HT-29 (cell line): ENCODE measurements at places on chromosomes 7 and 10. TPM values are rescaled to one million over a fixed set of nuclear protein-coding genes. Genes with fewer than 3 reads are reported as not detected.

- DNase-seq, result no peak
Measured at GRCh38 chr7:135792363-135792668, 43.7 kb upstream of the FAM180A start.

DNA sequence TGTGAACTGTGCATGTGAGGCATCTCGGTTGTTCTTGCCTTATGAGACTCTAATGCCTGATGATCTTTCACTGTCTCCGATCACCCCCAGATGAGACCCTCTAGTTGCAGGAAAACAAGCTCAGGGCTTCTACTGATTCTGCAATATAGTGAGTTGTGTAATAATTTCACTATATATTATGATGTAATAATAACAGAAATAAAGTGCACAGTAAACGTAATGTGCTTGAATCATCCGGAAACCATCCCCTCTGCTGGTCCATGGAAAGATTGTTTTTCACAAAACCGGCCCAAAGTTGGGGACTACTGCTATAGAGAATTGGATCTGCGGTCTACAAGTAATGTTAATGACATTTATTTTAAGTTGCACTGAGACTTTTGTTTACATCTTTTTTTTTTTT, 126.7 kb downstream of the TPST1 start:
- no peak for DNase-seq

GRCh38 chr10:29714096-29714874, 79.5 kb upstream of the SVIL start:
- no peak for DNase-seq

DNA sequence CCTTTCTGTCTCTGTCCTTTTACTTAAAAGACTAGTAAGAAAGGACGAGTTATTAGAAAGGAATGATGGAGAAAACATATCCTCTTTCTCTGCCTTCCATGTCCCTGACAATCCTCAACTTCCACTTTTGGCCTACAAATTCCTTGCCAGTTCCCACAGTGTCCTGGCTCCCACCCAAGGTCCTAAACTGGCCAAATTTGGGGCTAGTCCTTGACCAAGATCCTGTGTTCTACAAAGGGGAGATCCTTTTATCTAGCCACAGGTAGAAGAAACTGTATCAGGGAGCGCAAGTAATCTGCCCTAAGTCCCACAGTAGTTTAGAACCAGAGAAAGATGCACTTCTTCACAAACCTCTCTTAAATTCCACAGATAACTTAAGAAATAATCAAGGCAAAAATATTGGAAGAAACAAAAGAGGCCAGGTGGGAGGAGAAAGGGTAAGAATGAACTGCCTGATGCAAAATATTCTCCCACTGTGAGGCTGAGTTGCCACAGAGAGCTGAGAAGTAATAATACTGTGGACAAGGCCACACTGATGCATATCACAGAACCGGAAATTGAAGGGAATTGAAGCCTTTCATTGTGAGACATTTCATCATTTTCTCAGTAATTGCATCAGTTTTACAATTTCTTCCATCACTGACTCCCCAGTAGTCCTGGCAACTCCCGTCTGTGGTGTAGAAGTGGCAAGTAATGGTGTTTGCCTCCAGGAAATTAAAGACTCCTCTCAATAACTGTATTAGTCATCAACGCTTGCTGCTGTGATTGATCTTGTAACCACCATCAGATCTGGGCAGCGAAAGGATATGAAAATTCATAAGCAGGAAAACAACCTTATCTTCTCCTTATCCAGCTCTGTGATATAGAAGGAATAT, 47.2 kb downstream of the DNAJC12 start:
- no peak for DNase-seq

DNA sequence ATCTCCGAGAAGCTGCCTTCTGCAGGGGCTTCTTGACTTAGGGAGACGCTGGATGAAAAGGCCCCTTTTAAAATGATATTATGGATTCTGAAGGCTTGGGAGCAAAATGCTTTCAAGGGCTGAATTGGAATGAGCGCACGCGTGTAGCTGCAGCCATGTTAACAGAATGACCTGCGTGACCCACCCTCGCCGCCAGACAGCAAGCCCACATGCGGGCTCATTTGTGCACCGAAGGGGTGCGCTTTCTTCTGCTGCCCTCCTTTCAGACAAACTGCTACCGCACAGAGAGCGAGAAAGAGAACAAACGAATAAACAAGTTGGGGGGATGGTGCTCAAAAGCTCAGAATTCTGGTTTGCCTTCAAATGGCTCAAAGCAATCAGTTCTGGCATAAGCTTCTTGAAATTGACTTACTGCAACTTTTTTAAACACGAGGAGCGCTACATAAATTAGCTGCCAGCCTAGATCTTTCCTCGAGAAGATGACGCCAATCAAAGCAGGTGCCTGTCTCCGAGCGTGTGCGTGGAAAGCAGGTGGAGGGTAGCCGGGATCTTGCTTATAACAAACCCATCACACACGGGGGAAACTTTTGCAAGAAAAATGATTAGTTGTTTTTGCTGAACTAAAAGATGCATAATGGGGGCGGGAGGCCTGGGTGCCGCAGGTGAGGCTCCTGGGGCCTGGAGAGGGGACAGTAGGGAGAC, 268.4 kb downstream of the MAD1L1 start:
- DNase-seq, result no peak

GRCh38 chr10:67603701-67604100, 92.3 kb downstream of the CTNNA3 start:
- DNase-seq, result no peak

DNA sequence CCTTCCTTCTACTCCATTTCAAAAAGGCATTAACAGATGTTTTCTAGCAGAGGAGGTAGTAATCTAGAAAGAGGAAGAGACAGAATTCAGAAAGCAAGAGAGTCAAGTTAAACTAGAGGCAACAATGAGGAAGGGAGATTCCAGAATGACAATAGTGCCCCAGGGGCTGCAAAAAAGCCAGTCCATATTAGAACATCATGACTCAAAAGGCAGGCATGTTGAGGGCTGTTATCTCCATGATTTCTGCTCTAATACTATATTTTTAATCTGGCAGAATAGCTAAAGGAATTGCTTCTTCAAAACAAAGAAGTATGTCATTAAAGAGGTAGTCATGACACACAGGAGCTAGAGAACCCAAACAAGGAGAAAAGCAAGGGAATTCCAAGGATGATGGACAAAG, 599.6 kb downstream of the INHBA start:
- DNase-seq, result no peak

GRCh38 chr7:83643739-83644138, 5.2 kb downstream of the SEMA3E start:
- DNase-seq, result peak; percentile 84

GRCh38 chr7:6181136-6181535, 91.3 kb downstream of the CYTH3 start:
- no peak for DNase-seq

DNA sequence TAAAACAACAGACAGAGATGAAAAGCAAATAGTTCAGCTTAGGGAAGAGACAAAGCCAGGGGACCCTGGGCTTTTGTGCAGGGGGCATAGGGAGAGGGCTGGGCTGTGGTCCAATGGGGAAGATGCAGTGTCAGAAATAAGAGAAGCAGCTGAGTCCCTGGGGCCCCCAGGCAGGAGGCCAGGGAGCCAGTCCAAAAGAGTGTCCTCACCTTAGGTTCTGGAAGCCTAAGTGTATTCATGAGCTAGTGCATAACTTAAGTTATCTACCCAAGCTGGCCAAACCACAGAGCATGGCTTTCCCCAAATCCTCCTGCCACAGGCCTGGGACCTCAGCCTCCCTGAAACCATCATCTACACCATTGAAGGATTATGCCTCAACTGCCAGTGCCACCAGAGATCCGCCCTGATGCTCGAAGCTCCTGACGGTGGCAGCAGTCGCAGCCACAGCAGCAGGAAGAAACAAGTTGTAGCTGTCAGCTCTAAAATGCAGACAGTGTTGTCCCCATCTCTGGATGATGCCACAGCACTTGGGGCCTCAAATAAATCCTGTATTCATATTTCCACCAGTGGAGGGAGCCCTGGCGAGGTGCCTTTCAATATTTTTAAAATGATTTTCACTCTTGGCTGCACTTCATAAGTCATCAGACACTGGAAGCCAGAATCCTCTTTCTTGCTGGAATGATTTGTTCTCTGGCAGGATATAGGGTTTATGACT, 574.6 kb downstream of the GRID1 start:
- peak; percentile 63 for DNase-seq

DNA sequence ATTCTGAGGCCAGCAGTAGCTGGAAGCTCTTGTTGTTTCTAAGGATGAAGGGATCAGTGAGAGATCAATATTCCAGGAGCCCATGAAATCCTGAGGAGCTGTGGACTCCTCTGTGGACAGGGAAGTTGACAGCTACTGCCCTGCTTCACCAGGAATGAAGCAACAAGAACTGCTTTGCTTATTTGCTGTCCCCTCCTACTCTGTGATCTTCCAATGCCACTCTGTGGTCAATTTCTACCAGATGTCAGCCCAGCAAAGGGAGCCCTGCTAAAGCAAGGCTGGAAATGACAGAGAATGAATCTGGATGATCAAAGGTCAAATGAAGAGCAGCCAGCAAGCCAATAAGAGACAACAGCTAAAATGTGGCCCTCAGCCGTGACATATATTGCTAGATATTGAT, 227.5 kb upstream of the CHRM2 start:
- no peak for DNase-seq

DNA sequence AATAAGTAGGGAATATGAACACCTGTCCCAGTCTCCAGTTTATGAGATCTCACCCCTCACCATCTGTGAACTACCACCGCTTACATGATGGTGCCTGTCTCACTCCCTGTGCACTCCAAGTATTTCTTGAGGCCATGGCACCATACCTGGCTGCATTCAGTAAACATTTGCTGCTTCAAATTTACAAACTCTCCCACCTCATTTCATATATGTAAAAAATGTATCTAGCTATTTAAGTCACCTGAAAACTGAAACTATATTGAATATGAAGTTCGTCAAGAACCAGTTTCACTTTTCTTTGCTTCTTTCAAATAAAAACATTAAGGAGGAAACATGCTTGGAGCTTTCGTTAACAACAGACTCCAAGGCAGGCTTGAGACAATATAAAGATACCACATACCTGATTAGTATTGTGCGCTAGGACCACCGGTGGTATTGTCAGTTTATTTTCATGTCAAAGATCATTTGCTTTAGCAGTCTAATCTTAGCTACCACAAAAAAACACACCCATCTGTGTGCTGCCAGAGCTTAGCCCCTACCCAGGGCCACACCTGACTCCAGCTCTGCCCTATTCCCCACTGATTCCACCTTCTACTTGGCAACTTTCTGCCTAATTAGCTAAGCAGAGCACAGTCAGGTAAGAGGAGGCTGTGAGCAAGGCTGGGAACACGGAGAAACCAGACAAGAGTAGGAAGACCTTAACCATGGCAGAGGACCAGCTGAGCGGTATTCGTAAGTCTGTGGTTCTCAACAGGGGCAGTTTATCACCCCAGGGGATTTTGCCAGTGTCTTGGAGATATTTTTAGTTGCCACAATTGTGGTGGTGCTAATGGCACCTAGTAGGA, 92.0 kb downstream of the ZFAND4 start:
- DNase-seq, result no peak

DNA sequence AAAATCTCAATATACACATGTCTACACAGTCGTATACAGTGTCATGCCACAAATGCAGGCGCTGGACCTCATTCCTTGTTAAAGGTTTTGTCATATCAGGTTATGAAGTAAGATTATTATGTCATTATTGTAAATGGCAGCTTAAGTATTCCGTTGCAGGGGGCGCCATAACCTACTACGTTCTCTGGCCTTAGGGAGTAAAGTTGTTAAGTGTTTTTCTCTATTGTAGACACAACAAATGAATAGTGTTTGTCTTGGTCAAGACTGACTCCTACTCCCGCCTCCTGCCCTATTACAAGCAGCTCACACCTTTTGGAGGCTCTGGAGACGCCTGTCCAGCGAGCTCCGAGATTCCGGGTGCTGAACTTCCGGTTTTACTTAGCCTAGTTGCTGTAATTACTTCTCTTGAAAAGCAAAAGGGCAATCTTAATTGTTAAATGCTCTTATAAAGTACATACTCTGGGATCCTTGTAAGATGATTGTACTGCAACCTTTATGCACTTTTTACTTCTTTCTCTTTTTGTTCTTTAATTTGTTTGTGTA, 994 bp downstream of the GATAD1 start:
- DNase-seq, result peak; percentile 85

GRCh38 chr10:51076299-51076841, 2.1 kb downstream of the PRKG1 start:
- DNase-seq, result no peak

GRCh38 chr7:92836489-92836999, at the start of gene CDK6:
TSS of gene CDK6 (minus strand) at chr7:92836573. CDS start at chr7:92833323, 3,250 bp downstream.
- peak; percentile 28 for DNase-seq

GRCh38 chr10:88433565-88434186, 149.4 kb downstream of the RNLS start:
- no peak for DNase-seq

GRCh38 chr10:63441404-63441803, 24.4 kb downstream of the JMJD1C start:
- DNase-seq, result no peak

- no peak for DNase-seq
Measured at GRCh38 chr10:114391599-114391998, 12.7 kb downstream of the AFAP1L2 start.

GRCh38 chr10:3977761-3978160, 192.8 kb upstream of the KLF6 start:
- no peak for DNase-seq

DNA sequence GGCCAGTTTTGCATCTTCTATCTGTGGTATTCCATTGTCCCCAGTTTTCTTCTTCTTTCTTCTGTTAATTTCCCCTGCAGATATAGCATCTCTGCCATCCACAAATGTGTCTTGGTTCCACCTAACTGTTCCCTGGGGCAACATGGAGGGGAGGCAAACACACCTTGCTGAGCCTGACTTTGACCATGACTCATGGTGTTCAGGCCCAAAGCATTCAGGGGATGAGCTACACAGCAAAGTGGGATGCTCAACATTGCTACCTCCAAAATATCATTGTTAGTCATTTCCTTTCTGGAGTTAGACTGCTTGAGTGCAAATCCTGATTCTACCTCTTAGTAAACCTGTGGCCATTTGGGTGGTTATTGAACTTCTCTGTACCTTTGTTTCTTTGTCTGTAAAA, 542.7 kb downstream of the LRMDA start:
- DNase-seq, result no peak

- DNase-seq, result no peak
Measured at GRCh38 chr7:51289623-51290303, 26.8 kb downstream of the COBL start.

- no peak for DNase-seq
Measured at GRCh38 chr7:105020926-105021325, 6.9 kb downstream of the KMT2E start.

Gene GIMAP1
- not detected in 2 replicates for total RNA-seq

Gene GIMAP2
- total RNA-seq, result not detected in 2 replicates

Gene LRRN3
- not detected in 2 replicates for total RNA-seq

Gene ZNF511
- 80.3 and 102 TPM in 2 replicates for total RNA-seq

Gene LIPK
- total RNA-seq, result not detected in 2 replicates

Gene TRIL
- total RNA-seq, result 0.03 TPM in 1 of 2 replicates, not detected in the other

Gene GJD4
- not detected in 2 replicates for total RNA-seq

Gene HECW1
- not detected in 2 replicates for total RNA-seq

Gene MKX
- total RNA-seq, result not detected in 2 replicates
